Posterior cingulate gyrus (tissue), 11 donors: ENCODE measurements at places on chromosomes 3 and 15.

GRCh38 chr3:197782230-197782629 is 8.8 kb upstream of the LRCH3 start:
- no peak for DNase-seq

- no peak for DNase-seq
Measured at GRCh38 chr3:127758013-127758412, 64.3 kb downstream of the MGLL start.

- DNase-seq = no peak
Measured at GRCh38 chr3:6605227-6605626, 255.7 kb upstream of the GRM7 start.

- no peak for DNase-seq
Measured at GRCh38 chr3:129039271-129040038, 21.1 kb upstream of the GP9 start.

GRCh38 chr3:58613236-58614132 is 36.3 kb upstream of the FAM107A start:
- DNase-seq = no peak

- no peak for DNase-seq
Measured at GRCh38 chr3:188874576-188874975, 297.2 kb upstream of the TPRG1 start.

DNA sequence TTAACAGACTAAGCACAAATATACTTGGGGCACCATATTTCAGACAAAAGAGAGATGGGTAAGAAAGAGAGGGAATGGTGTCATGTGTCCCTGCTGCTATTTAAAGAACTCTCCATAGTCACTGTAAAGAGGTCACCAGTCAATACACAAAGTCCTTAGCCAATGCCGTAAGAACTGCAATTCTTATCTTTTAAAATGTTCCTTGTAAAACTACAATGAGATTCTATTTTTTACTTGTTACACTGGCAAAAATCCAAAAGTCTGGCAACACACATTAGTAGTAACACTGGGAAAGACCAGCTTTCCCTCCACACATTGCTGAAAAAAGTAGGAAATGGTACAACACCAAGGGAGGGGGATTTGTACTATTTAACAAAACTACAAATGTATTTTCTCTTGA is 189.4 kb downstream of the TBC1D5 start:
- DNase-seq = no peak

DNA sequence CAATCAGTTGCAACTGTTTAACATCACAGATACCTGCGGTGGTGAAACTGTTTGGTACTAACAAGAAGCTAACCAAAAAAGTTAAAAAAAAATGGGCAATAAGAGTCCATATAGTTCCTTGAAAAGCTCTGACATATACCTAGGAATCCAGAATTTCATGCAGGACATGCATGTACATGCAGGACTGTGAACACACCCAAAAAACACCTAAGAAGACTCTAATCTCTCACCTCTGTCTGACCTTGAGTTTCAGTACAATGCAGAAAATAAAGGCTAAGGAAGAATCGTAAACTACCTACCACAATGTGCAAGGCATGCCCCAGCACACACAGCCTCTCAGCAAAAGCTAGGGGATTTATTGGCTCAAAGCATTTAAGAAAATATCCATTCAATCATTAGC is 110.7 kb upstream of the GOLGA8J start:
- DNase-seq = no peak

DNA sequence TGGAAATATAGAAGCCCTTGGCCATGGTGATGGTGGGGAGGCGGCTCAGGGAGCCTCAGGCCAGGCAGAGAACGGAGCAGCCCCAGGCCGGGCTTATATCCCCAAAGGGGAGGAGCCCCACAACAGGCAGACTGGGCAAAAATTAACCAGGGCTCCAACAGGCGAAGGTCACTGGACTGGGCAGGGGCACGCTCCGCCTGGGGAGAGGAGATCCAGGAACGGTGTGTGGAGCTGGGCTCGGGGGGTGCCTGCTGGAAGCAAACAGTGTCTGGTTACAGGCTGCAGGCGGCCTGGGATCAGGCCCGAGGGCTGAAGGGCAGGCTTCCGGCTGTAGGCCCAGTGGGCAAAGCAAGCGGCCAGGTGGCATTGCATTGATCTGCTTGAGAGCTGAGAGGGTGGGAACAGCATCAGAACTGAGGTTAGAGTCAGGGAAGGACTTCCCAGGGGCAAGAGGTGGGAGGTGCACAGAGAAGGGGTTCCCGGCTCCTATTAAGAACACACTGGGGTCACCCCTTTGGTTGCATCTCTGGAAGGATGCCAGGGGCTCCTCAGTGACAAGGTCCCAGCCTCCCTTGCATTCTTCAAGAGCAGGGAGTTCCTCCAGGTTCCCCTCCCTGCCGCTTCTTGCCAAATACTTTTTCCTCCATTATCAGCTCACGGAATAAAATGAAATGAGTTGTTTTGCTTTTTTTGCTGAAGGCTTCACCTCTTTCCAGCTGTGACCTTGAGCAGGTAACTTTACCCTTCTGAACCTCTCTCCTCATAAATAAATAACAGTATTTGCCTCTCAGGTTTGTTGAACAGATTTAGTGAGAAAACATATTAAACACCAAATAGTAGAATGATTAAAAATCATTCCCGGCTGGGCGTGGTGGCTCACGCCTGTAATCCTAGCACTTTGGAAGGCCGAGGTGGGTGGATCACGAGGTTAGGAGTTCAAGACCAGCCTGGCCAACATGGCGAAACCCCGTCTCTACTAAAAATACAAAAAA is 7.8 kb downstream of the ANPEP start:
- peak; percentile 67 for DNase-seq

DNA sequence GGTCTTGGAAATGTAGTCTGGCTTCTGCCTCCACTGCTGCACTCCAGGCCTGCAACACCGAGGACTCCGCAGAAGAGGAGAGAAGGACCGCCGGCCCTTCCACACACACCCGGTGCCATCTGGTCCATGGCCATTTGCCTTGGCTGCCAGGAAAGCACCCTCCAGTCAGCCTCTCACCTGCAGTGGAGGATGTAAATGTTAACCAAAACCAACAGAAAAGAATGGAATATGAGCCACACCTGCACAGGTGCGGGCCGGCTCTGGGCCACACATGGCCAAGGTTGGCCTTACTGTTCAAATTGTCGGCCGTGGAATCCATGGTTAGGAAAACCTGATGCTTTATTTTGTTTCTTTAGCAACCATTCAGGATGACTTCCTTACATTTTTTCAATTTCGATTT is 178.3 kb upstream of the C2CD4B start:
- DNase-seq = no peak

- no peak for DNase-seq
Measured at GRCh38 chr15:49801796-49802195, 180.9 kb downstream of the DTWD1 start.

DNA sequence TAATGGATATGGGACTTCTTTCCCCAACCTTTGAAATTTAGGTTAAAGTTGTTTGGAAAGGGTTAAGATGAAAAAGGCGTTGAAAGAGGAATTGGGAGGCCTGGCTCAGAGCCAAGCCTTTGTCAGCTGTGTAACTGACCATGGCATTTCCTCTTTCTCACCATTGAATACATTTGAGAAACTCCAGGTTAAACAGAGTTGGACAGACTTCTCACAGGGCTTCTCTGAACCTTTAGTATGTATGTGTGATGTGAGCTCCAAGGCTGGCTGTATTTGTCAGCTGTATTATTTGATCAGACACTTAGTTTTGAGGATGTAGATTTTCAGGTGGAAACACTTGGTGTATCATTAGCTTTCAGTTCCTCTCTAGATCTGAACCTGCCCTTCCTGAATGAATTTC is 136.4 kb upstream of the GOLGA6L4 start:
- no peak for DNase-seq

GRCh38 chr3:126654571-126655383 is at the start of gene TXNRD3:
Gene TXNRD3 (minus strand): TSS chr3:126655124.
- DNase-seq = peak; percentile 71
